ENCODE measurements at places on chromosomes 4 and X. TPM values are rescaled to one million over a fixed set of nuclear protein-coding genes. Genes with fewer than 3 reads are reported as not detected.

DNA sequence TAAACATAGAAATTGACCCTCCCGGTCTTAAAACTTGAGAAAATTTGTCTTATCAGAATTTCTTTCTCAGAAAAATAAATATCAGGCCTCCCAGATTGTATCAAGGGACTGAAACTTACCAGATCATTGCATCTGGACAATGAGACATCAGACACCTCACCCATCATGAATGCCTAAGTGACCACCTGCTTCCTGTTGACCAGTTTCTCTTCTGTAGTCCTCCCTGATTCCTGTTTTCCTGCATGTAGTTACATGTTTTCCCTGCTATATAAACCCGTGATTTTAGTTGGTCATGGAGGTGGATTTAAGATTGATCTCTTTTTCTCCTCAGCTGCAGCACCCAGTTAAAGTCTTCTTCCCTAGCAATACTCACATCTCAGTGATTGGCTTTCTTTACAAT lies 548.1 kb downstream of the PPP4R3C start:
- DNase-seq: peak; percentile 53

GRCh38 chr4:82984459-82984858 lies 26.2 kb downstream of the LIN54 start:
- peak; percentile 7 for DNase-seq

DNA sequence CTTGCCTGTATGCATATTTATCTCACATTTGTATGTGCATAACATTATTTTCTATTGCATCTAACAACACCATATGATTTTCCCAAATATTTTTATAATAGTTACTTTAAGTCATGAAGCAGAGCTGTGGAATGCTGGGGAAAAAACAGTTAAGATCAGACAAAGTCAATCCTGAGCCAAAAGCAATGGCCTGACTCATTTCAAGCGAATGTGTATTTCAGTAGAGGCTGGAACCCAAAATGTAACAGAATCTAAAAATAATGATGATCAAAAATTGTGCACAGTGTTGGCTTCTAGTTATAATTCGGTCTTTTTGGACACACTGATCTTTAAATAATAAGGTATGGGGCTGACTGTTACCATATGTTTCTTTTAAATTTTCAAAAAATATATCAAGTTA lies 516.2 kb upstream of the ADGRL3 start:
- no peak for DNase-seq

The RBMX2 gene
- 23.2 TPM for total RNA-seq

The ERAS gene
- not detected for total RNA-seq

The GLUD2 gene
- 0.72 TPM for total RNA-seq

The CCNI gene
- total RNA-seq: 116 TPM

DNA sequence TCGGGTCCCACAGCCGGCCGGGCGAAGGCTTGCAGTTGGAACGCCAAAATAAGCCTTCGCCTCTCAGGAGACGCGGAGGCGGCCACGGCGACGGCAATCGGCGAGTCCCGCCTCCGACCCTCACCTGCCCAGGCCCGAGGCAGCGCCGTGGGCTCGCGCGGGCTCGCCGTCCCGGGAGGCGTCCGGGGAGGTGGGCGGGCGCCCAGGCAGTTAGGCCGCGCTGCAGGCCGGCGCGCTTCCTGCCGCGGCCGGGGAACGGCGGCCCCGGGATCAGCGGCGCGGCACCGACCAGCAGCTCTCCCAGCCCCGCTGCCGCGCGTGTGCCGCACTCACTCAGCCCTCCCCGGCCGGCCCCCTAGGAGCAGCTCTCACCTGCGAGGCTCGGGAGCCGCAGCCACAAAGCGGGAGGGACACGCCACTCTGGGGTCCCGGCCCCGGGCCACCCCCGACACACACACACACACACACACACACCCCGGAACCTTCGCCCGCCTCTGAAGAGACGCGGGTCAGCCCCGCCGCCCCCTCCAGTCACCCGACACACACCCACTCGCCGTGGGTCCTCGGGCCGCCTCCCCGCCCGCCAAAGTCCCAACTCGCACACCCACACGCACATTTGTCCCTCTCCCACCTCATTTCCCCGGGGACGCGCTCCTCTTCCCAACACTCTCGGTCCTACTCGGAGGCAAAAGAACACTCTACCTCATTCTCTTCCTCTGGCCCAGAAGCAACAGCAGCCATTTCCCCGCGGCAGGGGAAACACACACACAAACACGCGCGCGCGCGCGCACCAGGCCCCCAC lies at the start of gene CNOT6L:
TSS of gene CNOT6L (minus strand) at position 767 of the 802 bp plus-strand sequence. CDS start at position 707, 60 bp downstream.
- DNase-seq: no peak

The LPAR4 gene
- total RNA-seq: 0.52 TPM

- no peak for DNase-seq
These were observed 235.3 kb downstream of the TENM3 start for GRCh38 chr4:182478475-182478874.

- DNase-seq: no peak
These were observed 52.3 kb upstream of the PDLIM3 start for GRCh38 chr4:185587427-185588161.

DNA sequence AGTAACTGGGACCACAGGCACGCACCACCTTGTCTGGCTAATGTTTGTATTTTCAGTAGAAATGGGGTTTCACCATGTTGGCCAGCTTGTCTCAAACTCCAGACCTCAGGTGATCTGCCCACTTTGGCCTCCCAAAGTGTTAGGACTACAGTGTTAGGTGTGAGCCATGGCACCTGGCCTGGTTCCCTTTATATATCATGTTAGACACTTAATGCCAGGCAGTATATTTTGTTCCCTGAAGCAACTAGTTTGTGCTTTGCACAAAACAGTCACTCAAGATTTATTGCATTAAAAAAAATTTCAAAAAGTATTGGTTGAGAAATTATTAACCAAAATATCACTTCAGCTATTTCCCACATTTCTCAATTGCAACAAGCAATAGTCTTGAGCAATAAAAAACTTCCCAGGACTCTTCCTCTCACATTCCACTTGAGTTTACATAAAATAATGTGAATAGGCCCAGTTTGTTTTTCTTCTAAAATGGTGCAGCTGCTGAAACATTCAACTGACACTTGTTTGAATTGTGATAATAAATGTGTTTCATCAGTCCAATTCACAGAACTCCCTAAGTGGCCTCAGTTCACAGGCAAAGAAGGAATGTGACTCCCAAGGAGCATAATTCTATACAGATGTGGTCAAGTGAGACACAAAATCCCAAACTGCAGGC lies 22.7 kb downstream of the CXCL1 start:
- DNase-seq: no peak

The GNRHR gene
- not detected for total RNA-seq

- DNase-seq: no peak
These were observed 17.4 kb downstream of the MTNR1A start for GRCh38 chr4:186537843-186538521.

- no peak for DNase-seq
These were observed 4.0 kb upstream of the ZFX start for GRCh38 chrX:24145303-24146186.

- DNase-seq: no peak
These were observed 712.4 kb downstream of the IL1RAPL1 start for GRCh38 chrX:29299684-29300083.

GRCh38 chrX:117511379-117511778 lies 605.2 kb downstream of the KLHL13 start:
- DNase-seq: no peak

DNA sequence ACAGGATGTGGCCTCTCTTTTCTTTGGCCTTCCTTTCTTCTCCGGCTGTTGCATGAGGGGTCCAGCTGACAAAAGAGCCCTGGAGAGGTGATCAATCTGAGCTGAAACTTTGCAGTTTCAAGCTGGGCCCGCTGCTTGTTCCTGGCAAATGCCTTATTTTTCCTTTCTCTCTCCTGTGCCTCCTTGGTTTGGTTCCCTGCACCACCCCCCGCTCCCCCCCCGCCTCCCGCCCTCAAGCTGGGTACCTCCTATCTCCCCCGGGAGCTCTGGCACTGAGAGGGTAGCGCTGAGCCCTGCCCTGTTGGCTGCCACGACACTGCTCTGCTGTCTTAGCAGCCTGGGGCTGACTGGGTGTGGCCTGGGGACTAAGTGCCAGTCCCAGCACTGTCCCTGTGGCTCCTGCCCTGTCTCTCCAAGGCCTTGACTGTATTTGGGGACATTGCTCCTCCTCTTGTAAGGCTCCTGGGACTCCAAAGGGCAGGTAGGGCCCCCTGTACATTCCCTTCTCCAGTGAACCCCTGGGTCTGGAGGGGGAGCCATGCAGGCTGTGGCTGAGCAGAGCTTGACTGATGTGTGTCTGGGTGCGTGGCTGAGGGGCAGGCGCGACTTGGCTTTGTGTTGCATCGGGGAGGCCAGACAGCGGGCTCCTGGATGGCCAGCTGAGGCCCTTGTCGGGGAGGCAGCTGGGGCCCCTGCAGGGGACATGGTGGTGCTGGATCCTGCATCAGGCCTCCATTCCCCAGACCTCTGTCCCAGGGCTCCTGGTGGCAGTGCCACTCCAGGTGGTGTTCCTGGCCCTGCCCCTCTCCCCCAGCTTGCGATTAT lies 1.1 kb downstream of the PLXNA3 start:
- no peak for DNase-seq

- no peak for DNase-seq
These were observed 71.3 kb upstream of the CAMK2D start for GRCh38 chr4:113832803-113833202.

The ARHGEF6 gene
- 0.36 TPM for total RNA-seq

DNA sequence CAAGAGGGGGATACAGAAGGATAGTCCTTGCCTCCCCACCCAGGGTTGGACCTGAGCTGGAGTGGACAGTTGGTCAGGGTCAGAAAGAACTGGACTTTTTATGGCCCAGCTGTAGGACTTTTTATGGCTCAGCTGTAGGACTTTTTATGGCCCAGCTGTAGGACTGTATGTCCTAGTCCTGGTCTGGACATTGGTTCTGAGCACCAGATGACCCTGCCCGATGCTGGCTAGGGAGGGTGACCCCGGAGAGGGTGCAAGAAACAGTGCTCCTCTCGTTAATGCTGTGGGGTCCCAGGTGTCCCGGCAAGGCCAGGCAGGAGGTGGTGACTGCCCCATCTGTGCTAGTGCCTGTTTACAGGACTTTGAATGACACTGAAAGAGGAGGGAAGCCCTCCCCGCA lies 2.0 kb upstream of the LETM1 start:
- DNase-seq: no peak

- DNase-seq: no peak
These were observed 5.0 kb downstream of the TACC3 start for GRCh38 chr4:1726146-1726934.

DNA sequence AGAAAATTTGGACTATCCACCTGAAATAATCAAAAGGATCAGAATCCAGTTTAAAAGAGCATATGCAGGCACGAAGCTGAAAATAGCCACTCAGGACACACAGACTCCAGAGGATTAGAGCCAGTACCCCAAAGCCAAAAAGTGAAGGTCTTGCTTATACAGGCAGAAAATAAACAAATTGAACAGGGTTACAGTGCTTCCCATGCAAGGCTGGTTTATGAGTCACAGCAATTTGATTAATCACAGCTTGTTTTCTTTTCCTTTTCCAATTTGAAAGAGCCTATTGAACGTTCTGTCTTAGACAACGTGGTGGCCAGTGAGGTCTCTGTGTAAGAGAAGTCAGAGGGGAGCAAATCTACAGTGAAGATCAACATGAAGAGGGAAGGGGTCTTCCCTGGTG lies 10.2 kb downstream of the HGFAC start:
- DNase-seq: peak; percentile 30

- DNase-seq: no peak
These were observed 33.2 kb downstream of the RELL1 start for GRCh38 chr4:37652747-37653527.

DNA sequence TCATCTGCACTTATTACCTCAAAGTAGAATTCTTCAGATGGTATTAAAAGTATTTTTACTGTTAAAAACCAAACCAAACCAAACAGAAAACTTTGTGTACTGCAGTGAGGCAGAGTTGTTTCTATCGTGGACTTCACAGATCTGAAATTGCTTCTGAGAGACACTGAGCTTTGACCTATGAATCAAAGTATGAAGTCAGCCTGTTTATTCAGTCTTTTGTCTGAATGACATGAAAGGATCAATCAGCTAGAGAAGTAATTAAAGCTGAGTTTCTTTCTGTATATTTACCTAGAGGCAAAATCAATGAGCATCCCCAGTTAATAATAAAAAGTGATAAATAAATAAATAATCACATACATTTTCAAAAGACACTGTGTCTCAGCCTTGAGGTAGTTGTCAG lies 2121.0 kb downstream of the PCDH7 start:
- no peak for DNase-seq

The TLR2 gene
- total RNA-seq: 13.8 TPM

DNA sequence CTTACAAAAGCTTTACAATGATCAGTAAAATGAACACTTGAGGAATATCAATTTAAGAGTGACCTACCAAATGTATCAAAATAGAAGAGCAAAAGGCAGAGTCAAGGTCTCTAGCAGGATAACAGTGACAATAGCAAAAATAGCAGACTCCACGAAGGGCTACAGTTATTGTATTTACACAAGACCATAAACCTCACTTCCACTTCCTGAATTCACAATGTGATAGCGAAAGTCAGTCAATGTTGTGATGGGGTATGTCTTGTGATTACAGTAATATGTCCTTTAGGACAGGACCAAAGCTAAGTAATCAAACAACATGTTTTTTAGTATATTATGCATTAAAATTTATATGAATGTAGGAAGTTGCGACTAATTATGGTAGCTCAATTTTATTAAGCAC lies 139.6 kb downstream of the IQCM start:
- no peak for DNase-seq

The C4orf17 gene
- total RNA-seq: not detected

- DNase-seq: no peak
These were observed 4.6 kb downstream of the PALLD start for GRCh38 chr4:168501407-168501806.

The FRMD7 gene
- not detected for total RNA-seq

The IL21 gene
- total RNA-seq: not detected

DNA sequence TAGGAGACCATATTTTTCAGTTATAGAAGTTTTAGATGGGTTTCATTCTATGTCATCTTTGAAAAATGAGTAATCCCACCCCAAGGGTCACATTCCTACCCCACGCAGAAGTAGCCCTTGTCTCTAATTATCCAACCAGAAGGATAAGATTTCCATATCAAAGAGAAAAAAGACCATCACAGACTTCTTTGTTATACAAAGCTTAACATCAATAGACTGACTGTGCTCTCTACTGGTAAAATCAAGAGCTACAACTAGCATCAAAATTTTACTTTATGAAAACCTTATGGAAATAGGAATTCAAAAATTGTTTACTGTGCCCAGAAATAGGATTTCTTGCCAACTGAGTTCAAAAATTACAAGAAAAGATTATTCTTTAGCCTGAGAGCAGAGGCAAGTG lies 24.9 kb downstream of the TNMD start:
- DNase-seq: no peak
